ENCODE measurements at places on chromosomes 4 and X. TPM values are rescaled to one million over a fixed set of nuclear protein-coding genes. Genes with fewer than 3 reads are reported as not detected.

Gene CENPI
- 0.52 TPM for total RNA-seq

Gene OTUD6A
- total RNA-seq: not detected

Gene SPARCL1
- total RNA-seq: not detected

Gene RNF150
- total RNA-seq: not detected

Gene CHRDL1
- not detected for total RNA-seq

Gene AREG
- 15.0 TPM for total RNA-seq

Gene CPZ
- not detected for total RNA-seq

Gene GSTCD
- total RNA-seq: 5.1 TPM

Gene GLRA2
- total RNA-seq: not detected

Gene F8A2
- total RNA-seq: not detected

Gene TECRL
- total RNA-seq: not detected

Gene EIF2S3
- total RNA-seq: 172 TPM

Gene GNRHR
- total RNA-seq: not detected

Gene ART3
- total RNA-seq: not detected

Gene DDIT4L
- total RNA-seq: not detected

Gene TLR1
- 16.6 TPM for total RNA-seq

Gene PROM1
- total RNA-seq: not detected

Gene PCDH18
- total RNA-seq: not detected

Gene CXCL10
- total RNA-seq: not detected

Gene NAP1L2
- total RNA-seq: 5.4 TPM

Gene HSPA4L
- not detected for total RNA-seq

Gene CCSER1
- total RNA-seq: 1.7 TPM

Gene FREM3
- total RNA-seq: 0.35 TPM

Gene TMEM185A
- total RNA-seq: 20.7 TPM

Gene GLRB
- total RNA-seq: not detected

Gene ARHGEF6
- 70.7 TPM for total RNA-seq

Gene SATL1
- total RNA-seq: not detected

Gene RBM47
- total RNA-seq: 3.4 TPM

Gene ZNF674
- 1.6 TPM for total RNA-seq

Gene MAN2B2
- total RNA-seq: 34.9 TPM

Gene PPP1R2C
- not detected for total RNA-seq

Gene HHIP
- total RNA-seq: not detected

Gene AFM
- not detected for total RNA-seq

Gene GAB1
- 3.5 TPM for total RNA-seq

Gene LUZP4
- not detected for total RNA-seq

Gene SLC49A3
- total RNA-seq: 1.1 TPM

Gene SHOX
- not detected for total RNA-seq

Gene POF1B
- 0.85 TPM for total RNA-seq

Gene PDLIM3
- total RNA-seq: not detected

Gene PAGE5
- total RNA-seq: 0.60 TPM

Gene HELT
- total RNA-seq: not detected

Gene CSAG2
- total RNA-seq: not detected

Gene RAB33A
- 2.2 TPM for total RNA-seq

Gene SRPK3
- total RNA-seq: not detected

Gene SYP
- total RNA-seq: 0.60 TPM

Gene MAMLD1
- 1.9 TPM for total RNA-seq

Gene PLP1
- not detected for total RNA-seq

Gene SYTL5
- total RNA-seq: not detected

Gene FGFBP2
- not detected for total RNA-seq

Gene AMTN
- not detected for total RNA-seq
